ENCODE measurements at places on chromosomes 12 and 14.

- peak; percentile 16 for DNase-seq
Measured at GRCh38 chr12:120470150-120470784, 719 bp upstream of the SRSF9 start.

- DNase-seq = no peak
Measured at GRCh38 chr12:96392397-96392796, 7.8 kb downstream of the CDK17 start.

DNA sequence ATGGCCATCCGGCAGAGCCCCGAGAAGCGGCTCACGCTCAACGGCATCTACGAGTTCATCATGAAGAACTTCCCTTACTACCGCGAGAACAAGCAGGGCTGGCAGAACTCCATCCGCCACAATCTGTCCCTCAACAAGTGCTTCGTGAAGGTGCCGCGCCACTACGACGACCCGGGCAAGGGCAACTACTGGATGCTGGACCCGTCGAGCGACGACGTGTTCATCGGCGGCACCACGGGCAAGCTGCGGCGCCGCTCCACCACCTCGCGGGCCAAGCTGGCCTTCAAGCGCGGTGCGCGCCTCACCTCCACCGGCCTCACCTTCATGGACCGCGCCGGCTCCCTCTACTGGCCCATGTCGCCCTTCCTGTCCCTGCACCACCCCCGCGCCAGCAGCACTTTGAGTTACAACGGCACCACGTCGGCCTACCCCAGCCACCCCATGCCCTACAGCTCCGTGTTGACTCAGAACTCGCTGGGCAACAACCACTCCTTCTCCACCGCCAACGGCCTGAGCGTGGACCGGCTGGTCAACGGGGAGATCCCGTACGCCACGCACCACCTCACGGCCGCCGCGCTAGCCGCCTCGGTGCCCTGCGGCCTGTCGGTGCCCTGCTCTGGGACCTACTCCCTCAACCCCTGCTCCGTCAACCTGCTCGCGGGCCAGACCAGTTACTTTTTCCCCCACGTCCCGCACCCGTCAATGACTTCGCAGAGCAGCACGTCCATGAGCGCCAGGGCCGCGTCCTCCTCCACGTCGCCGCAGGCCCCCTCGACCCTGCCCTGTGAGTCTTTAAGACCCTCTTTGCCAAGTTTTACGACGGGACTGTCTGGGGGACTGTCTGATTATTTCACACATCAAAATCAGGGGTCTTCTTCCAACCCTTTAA is 1.5 kb downstream of the FOXG1 start:
- no peak for DNase-seq

GRCh38 chr12:67433385-67434175 is 164.4 kb downstream of the CAND1 start:
- peak; percentile 37 for DNase-seq

GRCh38 chr12:32502693-32503502 is 103.5 kb downstream of the FGD4 start:
- DNase-seq = peak; percentile 91

DNA sequence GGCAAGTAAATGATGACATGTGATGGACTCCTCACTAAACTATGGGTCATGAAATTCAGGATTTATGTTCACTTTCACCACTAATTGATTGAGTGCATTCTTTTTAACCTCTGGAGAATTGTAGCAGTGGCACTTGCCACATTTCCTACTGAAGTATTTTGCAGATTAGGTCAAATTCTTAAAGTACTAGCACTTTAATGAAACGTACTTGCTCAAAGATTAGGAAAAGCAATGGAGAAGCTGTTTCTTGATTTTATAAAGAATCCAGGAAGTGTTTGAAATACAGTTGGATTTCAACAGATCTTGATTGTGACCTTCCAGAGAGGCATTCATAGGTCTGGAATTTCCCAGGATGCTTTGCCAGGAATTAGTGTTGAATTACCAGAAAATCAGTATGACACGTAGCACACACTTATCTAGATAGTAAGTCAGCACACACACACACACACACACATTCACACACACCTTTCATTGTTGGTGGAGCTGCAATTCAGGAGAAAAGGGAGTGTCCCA is 162.6 kb downstream of the MYRFL start:
- DNase-seq = peak; percentile 97

DNA sequence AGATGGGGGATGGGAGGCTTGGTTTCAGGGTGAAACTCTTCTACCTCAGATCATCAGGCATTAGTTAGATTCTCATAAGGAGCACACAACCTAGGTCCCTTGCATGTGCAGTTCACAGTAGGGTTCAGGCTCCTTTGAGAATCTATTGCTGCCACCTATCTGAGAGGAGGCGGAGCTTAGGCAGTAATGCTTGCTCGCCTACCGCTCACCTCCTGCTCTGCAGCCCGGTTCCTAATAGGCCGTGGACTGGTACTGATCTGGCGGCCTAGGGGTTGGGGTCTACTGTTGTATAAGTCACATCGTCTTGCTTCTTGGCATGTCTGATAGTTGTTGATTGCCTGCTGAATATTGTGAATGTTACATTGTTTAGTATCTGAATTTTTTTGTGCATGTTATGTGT is 12.2 kb downstream of the SCYL2 start:
- DNase-seq = no peak

GRCh38 chr12:12883369-12884001 is 7.9 kb upstream of the GPRC5A start:
- no peak for DNase-seq

- no peak for DNase-seq
Measured at GRCh38 chr12:94078138-94078723, 70.1 kb upstream of the PLXNC1 start.

DNA sequence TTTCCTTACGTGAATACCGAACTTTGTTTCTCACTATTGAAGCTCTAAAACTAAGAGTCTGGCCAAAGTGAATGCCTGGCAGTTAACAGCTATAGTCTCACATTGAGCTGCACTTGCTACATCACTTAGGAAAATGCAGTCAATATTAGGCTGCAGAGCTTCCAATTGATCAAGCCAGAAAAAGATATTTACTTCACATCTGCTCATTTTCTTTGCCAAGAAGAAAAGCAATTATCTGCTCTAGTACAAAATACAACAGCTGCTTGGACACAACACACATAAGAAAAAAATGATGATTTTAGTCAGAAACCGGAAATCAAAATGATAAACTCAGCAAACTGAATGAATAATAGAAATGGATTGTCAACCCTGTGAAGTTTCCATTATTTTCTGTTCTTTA is 45.4 kb downstream of the TMTC1 start:
- DNase-seq = no peak

DNA sequence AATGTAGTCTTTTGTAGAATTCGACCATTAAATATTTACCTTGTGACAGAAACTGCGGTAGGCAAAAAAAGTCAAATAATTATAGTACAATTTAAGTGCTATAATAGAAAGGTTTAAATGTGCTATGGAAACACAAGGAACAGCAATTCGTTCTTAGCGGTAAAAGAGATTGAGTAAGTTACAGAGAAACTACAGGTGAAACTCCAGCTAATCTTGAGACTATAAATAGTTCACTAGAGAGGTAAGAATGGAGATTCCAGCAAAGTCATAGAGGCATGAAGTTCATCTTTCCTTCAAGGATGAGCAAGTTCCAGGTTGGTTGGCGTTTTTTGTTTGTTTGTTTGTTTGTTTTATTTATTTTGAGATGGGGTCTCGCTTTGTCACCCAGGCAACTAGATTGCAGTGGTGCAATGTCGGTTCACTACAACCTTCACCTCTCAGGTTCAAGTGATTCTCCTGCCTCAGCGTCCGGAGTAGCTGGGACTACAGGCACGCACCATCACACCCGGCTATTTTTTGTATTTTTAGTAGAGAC is 878 bp upstream of the R3HDM2 start:
- DNase-seq = no peak

GRCh38 chr12:3572560-3572959 is 81.6 kb downstream of the PRMT8 start:
- DNase-seq = no peak

- no peak for DNase-seq
Measured at GRCh38 chr12:122843455-122843854, 8.2 kb downstream of the HIP1R start.

- peak; percentile 31 for DNase-seq
Measured at GRCh38 chr14:85233756-85234155, 296.2 kb upstream of the FLRT2 start.

DNA sequence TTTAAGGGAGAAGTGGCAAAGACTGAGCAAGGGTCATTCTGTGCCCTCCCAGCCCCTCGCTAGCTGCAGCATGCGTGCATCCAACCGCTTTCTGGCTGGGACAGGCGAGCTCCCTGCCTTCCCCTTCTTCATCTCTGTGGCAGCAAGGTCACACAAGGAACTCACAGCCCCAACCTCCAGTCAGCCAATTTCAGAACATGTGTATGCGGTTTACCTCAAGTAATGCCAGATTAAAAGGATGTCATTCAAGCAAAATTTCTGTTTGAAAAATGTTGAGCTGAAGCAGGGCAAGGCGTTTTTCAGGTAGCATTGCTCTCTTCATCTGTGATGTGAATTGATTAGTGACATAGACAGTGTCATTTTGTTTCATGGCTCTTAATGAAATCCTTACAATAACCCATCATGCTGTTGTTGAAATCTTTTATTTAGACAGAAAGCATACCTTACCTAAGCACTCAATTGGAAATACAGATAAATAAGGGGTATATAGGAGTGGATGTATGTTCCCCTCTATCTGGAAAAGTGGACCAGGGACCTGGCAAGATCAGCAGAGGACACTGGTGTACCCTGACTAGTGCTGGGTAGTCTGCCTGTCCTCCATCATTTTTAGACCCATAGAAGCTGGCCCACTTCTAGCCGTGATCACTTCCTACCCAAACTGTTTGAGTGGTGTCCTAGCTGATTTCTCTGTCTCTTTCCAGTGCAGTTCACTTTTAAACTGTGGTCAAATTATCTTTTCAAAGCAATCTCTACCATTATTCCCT is 82.8 kb upstream of the NEDD1 start:
- no peak for DNase-seq

DNA sequence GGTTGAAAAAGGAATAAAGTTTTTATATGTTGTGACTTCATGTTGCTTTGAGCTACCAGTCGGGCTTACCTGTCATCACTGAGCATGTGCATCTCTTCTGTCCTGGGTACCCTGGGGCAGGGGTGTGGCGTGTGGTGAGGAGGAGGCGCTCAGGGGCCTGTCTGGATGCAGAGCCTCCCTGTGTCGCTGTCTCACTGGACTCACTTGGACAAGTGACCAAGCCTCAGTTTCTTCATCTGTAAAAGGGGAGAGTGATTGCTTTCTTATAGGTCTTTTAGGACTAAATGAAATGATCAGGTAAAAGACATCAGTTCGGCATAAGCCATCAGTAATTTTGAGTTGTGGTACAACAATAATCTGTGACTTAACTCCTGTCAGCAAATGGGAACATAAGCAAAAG is 22.1 kb downstream of the ATP6V0A2 start:
- no peak for DNase-seq

DNA sequence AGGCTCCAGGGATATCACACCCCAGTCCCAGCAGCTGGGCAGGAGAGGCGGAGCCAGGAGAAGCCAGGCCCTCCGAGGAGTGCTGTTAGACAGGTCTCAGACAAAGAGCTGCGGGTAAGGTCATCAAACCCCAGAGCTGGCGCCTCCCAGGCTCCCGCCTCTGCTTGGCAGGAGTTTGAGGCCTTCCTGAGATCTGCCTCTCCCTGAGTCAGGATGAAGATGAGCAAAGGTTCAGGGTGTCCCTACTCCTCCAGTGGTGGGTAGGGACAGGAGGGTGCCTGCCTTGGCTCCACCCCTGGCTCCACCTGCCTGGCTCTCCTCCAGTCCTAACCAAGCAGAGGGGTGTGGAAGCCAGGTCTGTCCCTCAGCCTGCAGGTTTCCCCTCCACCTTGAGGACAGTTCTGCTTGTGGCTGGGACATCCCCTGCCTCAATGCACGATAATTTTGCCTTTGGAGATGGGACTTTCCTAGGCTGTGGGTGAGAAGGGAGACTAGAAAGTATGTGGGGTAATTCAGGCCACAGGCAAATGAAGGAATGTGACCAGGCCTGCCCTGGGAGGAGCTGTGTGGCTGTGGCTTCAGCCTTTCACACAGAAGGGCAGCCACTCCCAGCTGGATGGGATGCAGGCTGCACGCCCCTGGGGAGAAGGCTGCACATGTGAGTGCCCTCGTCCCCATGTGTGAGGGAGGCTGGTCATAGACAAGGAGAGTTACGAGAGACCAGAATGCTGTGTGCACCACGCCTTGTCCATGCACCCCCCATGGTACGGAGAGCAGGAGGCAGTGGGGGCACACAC is 2.2 kb downstream of the PLEKHG6 start:
- peak; percentile 61 for DNase-seq

DNA sequence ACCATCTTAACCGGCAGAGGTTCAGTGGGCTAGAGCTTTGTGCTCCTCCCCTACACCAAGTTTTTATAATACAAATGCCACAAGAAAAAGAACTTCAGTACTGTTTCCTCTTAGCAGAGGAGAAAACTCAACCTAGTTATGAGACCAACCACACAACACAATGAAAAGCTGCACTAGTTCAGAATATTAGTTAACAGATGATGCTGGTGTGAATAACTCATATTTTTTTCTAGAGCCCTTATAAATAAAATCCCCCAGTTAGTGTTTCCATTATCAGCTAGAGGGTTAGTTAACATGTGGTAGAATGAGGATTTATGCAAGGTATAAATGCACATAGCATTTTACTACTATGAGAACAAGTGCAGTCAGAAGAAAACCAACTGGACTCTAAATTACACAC is 61.9 kb upstream of the AMN1 start:
- DNase-seq = no peak

DNA sequence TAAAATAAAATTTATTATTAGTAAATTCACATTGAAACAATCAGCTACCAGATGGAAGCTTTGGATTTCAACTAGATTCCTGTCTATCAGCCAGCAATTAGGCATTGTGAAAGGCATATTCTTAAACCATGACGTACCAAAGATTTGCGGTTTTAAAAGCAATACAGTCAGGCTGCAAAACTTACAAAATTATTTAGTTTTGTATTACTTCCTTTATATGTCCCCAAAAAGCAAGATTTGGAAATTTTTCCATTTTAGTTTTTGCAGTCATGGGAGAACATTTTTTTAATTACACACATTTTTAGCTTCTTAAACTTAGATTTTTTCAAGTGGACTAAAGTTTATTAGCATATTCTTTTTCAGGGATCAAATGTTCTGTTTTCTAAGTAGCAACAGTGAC is 225.0 kb upstream of the KITLG start:
- DNase-seq = peak; percentile 92

GRCh38 chr14:77459072-77459723 is 1.3 kb downstream of the AHSA1 start:
- peak; percentile 72 for DNase-seq

- DNase-seq = peak; percentile 17
Measured at GRCh38 chr12:29281371-29282005, 99.5 kb downstream of the ERGIC2 start.

DNA sequence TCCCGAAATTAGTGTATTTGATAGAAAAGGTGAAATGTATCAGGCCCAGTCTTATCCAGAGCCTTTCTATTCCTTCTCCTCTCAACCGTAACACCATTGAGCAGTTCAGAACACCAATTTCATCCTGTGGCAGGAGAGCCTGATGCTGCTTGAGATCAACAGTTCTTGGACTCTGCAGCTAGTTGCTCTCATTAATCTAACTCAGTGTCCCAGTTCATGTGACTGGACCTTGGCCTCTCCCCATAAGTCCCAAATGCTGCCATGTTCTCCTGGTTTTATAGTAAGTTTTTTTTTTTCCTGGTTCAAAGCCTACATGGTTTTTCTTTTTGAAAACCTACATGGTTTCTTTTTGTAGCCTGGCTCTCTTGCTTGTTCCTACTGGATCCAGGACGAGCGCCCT is 293.9 kb downstream of the ITPR2 start:
- no peak for DNase-seq
